MG63 (cell line): ENCODE measurements at places on chromosomes 6 and 20.

GRCh38 chr20:24942679-24943078 is 6.4 kb upstream of the CST7 start:
- DNase-seq: no peak

DNA sequence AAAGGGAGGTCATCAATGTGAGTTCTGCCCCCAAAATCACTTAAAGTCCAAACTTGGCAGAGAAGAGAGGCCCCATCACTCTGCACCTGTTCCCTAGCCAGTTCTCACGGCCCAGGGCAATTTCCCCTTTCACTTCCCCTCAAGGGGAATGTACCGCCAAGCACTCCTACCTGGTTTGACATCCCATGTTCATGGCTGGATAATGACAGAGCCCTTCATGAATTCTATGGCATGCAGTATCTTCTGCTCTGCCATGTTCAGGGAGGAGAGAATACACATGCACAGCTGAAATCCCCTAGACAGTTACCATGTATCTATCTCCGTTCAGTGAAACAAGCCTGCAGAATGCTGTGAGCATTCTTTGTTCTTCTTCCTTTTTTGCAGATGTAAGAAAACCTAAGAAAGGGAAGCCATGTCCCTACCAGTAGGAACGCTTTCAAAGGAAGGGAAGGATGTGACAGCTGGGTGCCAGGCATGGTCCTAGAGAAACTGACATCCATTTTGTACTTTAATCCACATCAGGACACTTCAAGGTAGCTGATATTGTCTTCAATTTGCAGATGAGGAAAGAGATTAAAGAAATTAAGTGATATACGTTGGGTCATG is 79.8 kb upstream of the ARID1B start:
- DNase-seq: no peak

DNA sequence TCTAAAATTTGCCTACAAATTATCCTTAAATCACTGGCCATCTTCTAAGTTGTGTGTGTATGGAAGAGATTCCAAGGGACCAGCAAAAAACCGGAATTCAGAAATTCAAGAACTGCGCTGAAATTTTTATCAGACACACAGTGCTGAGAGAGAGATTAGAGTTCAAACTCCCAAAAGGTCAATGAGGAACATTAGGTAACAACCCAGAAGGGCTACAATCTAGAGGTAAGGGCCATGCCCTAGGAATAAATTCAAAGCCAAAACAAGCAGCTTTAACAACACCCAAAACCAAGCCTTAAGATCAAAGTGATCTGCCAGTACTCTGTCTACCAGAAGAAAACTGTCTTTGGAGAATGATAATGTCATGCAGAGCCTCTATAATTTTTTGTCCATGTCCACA is 17.8 kb downstream of the SRSF12 start:
- DNase-seq: no peak

DNA sequence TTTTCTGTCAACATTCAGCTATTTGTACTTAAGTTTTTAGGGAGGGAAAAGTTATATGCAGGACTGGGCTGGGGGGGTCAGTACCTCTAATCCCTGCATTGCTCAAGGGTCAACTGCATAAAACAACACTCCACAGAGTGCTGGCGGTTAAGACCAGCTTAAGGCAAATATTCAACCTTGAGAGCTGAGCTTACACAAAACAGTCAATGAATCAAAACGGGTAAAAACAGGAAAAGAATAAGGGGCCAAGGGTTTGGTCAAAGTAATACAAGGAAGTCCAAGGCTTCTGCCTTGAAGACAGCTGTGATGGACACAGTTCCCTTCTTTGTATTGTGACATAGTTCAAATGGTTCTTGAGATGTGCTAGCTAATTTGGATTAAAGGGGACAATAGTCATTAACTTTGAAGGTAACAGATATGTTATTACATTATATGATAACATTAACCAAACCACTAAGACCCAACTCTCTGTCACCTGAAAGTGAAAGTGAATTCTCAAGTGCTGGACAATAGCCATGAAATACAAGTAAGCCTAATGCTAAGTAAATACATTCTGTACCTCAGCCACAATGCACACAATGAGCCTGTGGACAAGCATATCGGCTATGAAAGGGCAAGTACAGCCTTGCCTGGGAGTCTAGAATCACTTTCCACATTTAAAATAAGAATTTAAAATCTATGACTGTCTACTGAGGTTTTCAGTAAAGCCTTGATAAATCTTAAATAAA is 106.8 kb downstream of the PDE10A start:
- no peak for DNase-seq

GRCh38 chr6:16700202-16700915 is 60.9 kb downstream of the ATXN1 start:
- DNase-seq: no peak

GRCh38 chr6:100281471-100281901 is 183.2 kb downstream of the SIM1 start:
- DNase-seq: no peak

DNA sequence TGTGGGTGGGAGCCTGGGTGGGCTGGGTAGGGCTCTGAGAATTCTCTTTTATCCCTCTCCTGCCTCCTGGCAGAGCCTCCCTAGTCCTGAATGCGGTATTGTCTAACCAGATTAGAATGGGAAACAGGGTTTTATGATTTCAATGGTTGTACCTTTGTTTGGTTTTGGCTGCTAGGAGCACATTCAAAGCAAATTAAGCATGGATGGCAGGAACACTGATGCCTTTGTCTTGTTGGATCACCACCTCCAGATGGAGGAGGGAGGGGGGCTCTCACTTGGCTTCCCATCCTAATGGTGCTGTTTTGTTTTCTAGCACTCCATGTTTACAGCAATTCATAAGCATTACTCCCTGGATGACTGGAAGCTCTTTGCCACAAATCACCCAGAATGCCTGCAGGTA is 11.6 kb downstream of the GMPR start:
- no peak for DNase-seq

- DNase-seq: no peak
Measured at GRCh38 chr6:158388727-158389126, 76.5 kb downstream of the TULP4 start.

- DNase-seq: peak; percentile 47
Measured at GRCh38 chr6:3287308-3287707, 28.6 kb downstream of the PSMG4 start.

DNA sequence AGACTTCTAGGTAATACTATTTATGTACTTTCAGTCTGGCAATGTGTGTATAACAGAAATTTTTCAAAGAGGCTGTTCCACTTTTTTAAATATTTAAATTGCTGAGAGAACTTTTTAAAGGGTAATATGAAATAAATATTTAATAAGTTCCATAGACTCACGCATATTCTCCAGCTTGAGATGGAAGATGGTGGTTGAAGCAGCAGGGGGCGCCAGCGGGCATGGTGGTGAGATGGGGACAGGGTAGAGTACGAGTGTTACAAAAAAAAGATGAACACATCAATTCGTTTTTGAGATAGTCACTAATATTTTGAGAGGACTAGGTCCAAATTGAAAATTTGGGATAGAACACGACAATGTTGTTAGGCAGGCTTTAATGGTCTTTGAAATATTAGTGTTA is 68.4 kb downstream of the RSPO3 start:
- peak; percentile 19 for DNase-seq

DNA sequence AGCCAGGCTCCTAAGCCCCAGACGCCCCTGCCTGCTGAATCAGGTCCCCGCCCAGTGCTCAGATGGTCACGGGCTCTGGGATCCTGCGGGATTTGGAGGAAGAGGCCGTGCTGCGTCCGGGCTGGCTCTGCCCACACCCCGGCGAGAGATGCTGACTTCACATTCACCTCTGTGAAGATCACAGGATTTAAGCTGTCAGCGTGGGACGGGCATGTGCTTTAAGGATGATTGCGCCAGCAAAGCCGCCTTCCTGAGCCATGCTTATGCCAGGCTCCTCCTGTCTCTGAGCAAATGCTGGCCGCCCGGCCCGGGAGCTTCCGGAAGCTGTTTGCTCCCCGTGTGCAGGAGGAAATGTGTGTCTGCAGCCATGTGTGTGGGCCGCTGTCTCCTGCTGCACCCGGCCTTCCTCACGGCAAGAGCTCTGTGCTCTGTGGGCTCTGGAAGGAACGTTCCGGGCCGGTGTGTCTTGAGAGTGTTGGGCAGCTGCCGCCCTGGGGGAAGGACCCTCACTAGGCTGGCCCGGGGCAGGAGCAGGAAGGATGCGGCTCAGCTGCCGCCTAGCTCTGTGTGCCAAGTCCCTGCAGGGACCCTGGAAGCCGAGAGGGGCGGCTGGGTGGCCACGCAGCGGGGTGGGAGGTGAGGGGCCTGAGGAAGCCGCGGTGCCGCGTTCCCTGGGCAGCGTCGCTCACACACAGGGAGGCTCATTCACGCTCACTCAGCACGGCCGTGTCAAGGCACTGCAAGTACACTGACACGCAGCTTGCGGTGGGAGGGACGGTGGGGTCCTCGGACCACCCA is 19.0 kb upstream of the BHLHE23 start:
- peak; percentile 60 for DNase-seq

GRCh38 chr20:1335961-1336698 is 7.2 kb upstream of the SDCBP2 start:
- DNase-seq: no peak

- no peak for DNase-seq
Measured at GRCh38 chr20:11654766-11655165, 262.9 kb upstream of the BTBD3 start.

GRCh38 chr6:16274483-16274882 is 36.1 kb downstream of the GMPR start:
- no peak for DNase-seq

DNA sequence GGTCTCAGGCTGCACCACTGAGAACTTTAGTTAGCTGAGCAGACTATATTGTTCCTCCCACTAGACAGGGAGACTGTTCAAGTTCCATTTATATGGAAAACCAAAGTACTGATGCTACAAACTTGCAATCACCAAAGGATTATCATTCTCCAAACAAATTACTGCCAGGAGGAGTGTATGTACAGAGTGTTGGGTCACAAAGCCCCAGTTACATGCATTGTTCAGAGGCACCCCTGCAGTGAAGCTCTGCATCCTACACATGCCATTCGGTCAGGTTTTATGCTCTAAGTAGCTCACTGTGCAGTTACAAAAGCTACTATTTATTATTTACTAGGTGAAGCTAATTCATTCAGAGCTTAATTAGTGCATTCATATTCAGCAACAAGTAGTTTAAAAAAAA is 75.8 kb downstream of the SMLR1 start:
- DNase-seq: no peak

GRCh38 chr6:8082572-8082953 is 18.4 kb upstream of the BLOC1S5 start:
- no peak for DNase-seq
